ENCODE measurements at places on chromosomes 2 and 18.

DNA sequence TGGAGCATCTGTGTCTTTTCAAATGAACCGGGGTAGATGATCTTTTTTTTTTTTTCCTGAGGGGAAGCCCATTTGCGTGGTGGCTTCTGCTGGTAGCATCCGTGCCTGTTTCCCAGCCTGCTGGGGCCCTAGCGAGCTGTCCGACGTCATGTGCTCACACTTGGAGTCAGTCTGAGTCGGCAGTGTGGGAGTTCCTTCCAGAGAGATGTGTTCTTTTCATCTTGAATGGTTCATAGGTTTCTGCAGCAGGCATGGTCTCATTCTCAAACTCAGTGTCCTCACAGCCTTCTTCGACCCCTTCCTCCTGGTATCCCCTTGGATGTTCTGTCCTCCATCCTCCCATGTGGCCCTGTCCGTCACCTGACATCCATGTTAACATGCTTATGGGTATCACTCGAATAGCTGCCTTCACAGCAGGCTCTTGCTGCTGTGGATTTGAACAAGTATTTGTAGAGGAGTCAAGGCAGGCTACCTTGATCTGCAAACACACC lies 51.0 kb downstream of the LDLRAD4 start:
- DNase-seq: no peak

GRCh38 chr2:96899413-96899741 lies 29.5 kb upstream of the SEMA4C start:
- DNase-seq: no peak

GRCh38 chr18:77209587-77209986 lies 40.1 kb upstream of the GALR1 start:
- no peak for DNase-seq

DNA sequence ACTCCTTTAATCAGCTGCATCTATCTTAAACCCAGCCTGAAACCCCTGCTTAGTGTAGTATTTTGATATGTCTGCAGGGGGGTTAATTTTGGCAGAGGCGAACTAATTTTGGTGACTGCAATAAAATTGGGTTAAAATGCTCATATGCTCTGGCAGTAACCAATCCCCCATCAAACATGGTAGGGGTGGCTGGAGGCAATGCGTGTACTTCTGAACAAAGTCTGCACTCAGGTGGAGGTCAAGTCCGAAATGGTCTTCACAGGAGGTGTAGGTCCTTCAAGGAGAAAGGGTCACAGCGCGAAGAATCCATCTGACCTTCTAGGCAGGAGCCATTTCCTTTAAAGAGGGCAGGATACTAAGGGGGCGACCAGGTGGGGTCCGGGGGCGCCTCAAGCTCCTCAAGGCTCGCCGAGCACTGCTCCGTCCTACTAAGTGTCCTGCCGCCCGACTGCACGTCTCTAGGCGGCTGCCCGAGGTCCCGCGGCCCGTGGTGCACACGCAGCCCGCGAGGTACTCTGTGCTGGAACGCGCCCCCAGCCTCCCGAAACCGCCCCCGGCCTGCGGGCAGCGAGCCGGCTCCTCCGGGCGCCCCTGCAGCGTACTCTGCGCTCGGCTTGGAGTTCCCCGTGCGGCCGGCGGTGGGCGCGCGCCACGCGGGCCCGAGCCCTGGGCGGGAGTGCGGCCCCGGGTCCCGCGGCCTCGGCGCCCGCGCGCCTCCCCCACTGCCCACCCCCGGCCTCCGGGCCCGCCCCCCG lies 1.7 kb upstream of the LDLRAD4 start:
- peak; percentile 35 for DNase-seq

- no peak for DNase-seq
Measured at GRCh38 chr18:57918601-57919000, 115.5 kb upstream of the ATP8B1 start.

GRCh38 chr18:49447810-49448745 lies 12.4 kb downstream of the DYM start:
- peak; percentile 86 for DNase-seq

DNA sequence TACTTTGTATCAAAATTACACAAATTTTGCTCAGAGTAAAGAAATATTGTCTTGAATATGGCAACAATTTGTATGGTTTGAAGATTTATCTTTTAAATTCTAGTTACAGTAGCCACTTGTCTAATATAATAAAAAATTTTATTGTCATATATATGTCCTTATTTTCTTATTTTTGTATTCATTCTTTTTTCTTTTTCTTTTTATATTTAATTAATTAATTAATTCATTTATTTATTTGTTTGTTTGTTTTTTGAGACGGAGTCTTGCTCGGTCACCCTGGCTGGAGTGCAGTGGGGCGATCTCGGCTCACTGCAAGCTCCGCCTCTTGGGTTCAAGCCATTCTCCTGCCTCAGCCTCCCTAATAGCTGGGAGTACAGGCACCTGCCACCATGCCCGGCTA lies 3.7 kb upstream of the CDH19 start:
- DNase-seq: no peak

- no peak for DNase-seq
Measured at GRCh38 chr2:46306988-46307655, 9.9 kb downstream of the EPAS1 start.

Measured in KBM-7 (cell line).